ENCODE measurements at places on chromosomes 12 and 14.

DNA sequence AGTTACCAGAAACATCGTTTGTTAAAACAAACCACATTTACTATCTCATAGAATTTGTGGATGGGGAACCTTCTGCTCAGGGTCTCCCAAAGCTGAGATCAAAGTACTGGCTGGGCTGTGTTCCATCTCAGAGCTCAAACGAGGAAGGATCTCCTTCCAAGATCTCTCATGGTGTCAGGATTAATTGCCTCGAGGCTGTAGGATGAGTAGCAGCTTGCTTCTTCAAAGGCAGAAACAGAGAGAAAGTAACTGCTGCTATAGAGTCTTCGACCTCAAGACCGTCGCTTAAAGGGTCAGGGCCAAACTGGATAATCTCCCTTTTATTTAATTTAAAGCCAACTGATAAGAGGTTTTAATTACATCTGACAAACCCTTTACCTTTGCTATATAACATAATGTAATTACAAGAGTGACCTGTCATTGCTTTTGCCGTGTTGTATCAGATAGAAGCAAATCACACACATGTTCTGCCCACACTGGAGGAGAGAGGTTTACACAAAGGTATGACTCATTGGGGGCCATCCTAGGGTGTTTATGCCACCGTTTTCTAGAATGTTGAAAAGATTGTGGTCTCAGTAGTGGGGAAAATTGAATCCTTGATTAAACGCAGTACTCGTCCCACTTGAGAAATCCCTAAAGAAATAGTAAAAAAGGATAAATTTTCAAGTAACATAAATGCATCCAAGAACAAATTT lies 868.8 kb upstream of the TMEM132C start:
- no peak for DNase-seq

- DNase-seq: no peak
Observed at GRCh38 chr14:54901380-54902142, 1.1 kb downstream of the GCH1 start.

DNA sequence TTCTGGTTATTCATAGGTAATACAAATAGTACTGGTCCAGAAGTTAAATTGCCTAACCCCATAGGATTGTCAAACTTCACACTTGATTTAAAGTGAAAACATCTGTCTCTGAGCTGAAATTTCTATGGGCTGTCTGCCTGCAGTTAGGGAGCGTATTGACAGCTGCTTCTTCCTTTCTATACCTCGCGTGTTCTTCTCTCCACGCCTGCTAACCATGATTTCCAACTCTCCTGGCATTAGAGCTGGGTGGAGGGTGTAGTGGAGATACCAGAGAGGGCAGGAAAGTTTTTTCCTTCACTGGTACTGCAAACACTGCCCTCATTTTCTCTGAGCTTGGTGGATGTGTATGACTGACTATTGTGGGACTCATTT lies 429.0 kb upstream of the FBXO33 start:
- DNase-seq: no peak

- no peak for DNase-seq
Observed at GRCh38 chr12:116547955-116548501, 11.2 kb upstream of the MAP1LC3B2 start.

- no peak for DNase-seq
Observed at GRCh38 chr12:109737631-109738030, 24.0 kb downstream of the FAM222A start.

DNA sequence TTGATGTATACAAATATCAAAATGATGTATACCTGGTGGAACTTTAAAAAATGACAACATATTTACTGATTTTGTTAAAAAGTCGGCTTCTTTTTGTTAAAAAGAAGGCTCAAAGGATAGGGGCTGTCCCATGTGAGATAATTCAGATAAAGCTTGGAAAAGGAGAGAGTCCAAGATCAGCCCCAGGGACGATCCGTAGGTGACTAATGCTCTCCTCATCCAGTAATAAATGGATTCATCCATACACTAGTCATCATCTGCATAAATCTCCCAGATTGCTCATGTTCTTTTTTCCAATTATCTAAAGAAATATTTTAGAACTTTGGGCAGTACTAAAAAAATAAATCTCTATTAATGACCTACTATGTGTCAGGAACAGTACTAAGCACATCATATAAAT lies 23.4 kb upstream of the FSCB start:
- no peak for DNase-seq

- no peak for DNase-seq
Observed at GRCh38 chr14:31947076-31947475, 130.0 kb upstream of the ARHGAP5 start.

- no peak for DNase-seq
Observed at GRCh38 chr12:124308741-124309140, 13.8 kb downstream of the RFLNA start.

DNA sequence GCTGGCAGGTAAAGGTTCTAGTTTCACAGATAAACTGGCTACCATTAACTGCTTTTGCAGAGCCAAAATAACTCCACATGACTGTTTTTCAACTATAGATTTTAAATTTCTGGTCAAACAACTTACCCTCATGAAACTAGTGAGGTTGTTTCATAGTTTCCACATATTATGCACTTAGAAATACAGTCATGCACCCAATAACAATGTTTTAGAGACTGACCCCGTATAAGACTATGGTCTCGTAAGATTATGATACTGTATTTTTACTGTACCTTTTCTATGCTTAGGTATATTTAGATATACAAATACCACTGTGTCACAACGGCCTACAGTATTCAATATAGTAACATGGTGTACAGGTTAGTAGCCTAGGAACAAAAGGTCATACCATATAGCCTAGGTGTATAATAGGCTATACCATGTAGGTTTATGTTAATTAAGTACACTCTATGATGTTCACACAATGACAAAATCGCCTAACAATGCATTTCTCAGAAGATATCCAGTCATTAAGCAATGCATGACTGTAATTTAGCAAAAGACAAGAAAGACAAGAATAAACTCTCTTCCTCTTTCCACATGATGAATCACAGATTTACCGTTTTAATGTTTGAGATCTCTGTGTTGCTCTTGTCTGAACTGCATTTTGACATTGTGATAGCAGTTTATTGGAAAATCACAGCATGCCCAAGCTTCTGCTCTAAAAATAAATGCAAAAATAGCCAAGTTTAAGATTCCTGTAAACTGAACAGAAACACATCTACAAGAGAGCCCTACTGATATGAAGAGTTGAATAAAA lies 17.1 kb downstream of the DICER1 start:
- DNase-seq: no peak

DNA sequence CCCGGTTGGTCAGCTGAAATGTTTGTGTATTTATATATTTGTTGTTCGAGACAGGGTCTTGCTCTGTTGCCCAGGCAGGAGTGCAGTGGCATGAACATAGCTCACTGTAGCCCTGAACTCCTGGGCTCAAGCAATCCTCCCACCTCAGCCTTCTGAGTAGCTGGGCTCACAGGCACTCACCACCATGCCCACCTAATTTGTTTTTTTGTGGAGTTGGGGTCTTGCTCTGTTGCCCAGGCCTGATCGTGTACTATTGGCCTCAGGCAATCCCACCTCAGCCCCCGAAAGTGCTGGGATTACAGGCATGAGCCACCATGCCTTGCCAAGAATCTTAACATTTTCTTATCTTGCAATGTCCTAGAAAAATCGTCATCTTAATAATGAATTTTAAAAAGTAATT lies 3.3 kb downstream of the RAN start:
- DNase-seq: no peak

GRCh38 chr14:96083667-96084320 lies 44.6 kb downstream of the C14orf132 start:
- no peak for DNase-seq

- no peak for DNase-seq
Observed at GRCh38 chr12:70645494-70646317, 8.5 kb upstream of the PTPRB start.

DNA sequence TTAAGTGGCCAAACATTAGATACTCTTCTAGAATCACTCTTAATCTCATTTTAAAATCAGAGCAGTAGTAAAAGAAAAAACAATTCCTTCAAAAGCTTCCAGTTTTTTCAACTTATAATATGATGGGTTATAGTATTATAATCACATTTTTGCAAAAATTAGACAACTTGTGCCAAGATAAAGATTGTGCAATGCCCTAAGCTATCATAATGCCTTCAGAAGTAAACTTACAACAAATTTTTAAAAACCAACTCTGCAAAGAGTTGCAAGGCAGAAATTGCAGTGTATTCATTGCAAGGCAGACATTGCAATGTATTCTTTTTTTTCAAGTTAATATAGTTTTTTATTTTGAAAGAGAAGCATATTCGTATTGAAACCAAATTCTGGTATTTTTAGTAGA lies 47.2 kb upstream of the KITLG start:
- DNase-seq: no peak

DNA sequence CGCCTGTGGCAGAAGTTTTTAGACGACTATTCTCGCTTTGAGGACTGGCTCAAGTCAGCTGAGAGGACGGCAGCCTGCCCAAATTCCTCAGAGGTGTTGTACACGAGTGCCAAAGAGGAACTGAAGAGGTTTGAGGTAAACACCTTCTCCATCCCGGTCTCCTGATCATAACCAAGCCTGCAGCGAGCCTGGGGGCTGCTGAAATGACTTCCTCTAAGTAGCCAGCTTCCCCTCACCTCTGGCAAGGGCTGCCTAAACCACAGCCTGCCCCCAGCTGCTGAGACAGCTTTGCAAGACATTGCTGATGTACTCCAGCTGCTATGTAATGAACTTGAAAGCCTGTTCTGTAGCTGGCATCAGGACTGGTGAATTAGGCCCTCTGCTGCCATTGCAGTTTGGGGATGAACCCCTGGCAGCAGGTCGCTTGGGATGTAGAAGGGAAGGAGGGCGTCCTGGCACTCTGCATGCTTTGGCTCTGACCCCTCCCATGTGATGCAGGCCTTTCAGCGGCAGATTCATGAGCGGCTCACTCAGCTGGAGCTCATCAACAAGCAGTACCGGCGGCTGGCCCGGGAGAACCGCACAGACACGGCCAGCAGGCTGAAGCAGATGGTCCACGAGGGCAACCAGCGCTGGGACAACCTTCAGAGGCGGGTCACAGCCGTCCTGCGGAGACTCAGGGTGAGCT lies 84.6 kb downstream of the ESR2 start:
- DNase-seq: no peak

GRCh38 chr14:61854898-61855297 lies 92.7 kb downstream of the SNAPC1 start:
- no peak for DNase-seq

GRCh38 chr12:104406164-104406563 lies 50.6 kb upstream of the CHST11 start:
- DNase-seq: no peak

- no peak for DNase-seq
Observed at GRCh38 chr12:18753481-18754123, 15.7 kb downstream of the CAPZA3 start.

DNA sequence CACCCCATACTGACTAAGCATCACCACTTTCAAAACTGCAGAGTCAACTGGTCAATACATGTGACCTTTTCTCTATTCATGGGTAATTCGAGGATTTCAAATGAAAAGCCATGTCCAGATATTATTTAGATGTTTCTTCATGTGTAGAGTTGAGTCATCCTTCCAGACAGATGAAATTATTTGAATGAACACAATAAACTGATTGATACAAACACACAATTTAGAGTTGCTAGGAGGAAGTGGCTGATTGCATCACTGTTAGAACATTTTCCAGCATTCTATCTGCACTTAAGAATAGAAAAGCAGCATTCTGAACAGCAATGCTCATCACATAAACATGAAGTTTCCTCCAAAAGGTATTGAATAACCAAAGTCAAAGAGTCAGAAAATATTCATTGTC lies 273.5 kb upstream of the SOX5 start:
- no peak for DNase-seq

DNA sequence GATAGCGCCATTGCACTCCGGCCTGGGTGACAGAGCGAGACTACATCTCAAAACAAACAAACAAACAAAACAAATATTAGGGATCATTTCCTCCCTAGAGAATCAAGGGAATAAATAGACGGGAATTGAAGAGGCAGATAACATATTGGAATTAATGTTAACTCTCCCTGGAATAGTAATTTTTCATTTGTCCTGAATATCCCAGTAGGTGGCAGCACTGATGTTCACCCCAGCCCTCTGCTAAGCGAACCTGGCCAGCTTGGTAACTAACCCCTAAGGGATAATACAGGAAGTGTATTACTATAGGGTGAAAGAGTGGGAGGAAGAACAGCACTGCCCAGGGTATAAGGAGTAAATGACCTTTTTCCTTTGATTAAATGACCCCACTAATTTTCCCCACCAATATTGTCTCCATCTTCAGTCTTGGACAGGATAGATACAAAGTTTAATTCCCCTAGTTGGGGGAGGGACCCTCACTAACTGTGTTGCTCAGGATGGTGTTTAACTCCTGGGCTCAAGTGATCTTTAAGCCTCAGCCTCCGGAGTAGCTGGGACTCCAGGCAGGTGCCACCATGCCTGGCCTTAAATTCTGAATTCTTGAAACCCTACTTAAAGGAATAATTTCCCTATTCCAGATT lies 40.5 kb downstream of the SLC2A14 start:
- no peak for DNase-seq

DNA sequence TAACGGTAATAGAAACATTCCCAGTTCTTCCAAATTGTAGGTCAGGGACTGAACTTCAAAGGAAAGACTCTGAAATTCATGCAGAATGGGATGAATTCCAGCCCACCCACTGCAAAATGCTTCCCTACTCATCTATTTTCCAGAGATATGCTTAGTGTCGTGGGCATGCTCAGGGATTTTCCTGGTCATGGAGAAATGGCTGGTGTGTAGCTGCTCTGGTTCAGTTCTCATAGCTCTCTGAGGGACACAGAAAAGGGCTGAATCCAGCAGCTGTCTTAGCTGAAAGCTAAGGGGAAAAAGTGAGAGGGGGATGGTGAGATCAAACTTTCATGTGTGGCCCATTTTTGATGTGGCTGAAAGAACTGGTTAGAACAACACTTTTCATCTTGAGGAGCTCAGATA lies 72.9 kb upstream of the KRAS start:
- DNase-seq: no peak

DNA sequence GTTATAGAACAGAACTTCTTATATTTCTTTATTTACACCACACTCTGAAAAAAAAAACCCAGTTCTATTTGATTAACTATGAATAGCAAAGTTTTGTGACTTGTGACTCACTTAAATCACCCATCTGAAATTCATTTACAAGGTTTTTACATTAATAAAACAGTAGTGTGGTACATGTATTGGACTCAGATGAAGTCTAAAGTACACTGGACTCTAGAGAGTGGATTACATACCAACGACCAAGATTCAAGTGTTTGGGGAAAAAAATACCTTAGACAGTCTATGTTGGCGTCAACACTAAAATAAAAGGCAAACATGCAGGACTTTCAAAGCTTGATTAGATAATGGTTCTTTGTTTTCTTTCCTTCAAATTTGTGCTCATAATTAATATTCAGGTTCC lies 85.7 kb downstream of the SLC38A1 start:
- DNase-seq: no peak

GRCh38 chr12:67091204-67091603 lies 178.0 kb upstream of the CAND1 start:
- DNase-seq: no peak
